ENCODE measurements at places on chromosomes 6 and 20. TPM values are rescaled to one million over a fixed set of nuclear protein-coding genes. Genes with fewer than 3 reads are reported as not detected.

- no peak overlapping the region for H3K27ac ChIP-seq
- H3K4me3 ChIP-seq, result no peak overlapping the region
- no peaks in the 10 kb centered on the region for H3K4me1 ChIP-seq
- no peaks in the 10 kb centered on the region for H3K36me3 ChIP-seq
- H3K27me3 ChIP-seq, result no peaks in the 10 kb centered on the region
- no peak for DNase-seq
These were observed 370.3 kb downstream of the CD109 start for GRCh38 chr6:74066168-74066871.

Gene RAB23
- total RNA-seq, result 10.0 TPM

- no peak for DNase-seq
- no peak overlapping the region for H3K27ac ChIP-seq
- H3K4me1 ChIP-seq, result peaks cover 30% of the 10 kb centered on the region
- no peak overlapping the region for H3K4me3 ChIP-seq
- H3K27me3 ChIP-seq, result no peaks in the 10 kb centered on the region
- H3K36me3 ChIP-seq, result no peaks in the 10 kb centered on the region
These were observed 134.2 kb downstream of the PLCB4 start for GRCh38 chr20:9203081-9203447.

GRCh38 chr6:29816030-29816429 is 11.6 kb upstream of the HLA-G start:
- H3K36me3 ChIP-seq, result no peaks in the 10 kb centered on the region
- no peak for DNase-seq
- no peaks in the 10 kb centered on the region for H3K4me1 ChIP-seq

GRCh38 chr6:87767478-87767877 is 65.4 kb upstream of the AKIRIN2 start:
- no peak overlapping the region for H3K27ac ChIP-seq
- H3K27me3 ChIP-seq, result no peaks in the 10 kb centered on the region
- no peaks in the 10 kb centered on the region for H3K36me3 ChIP-seq

- no peaks in the 10 kb centered on the region for H3K27me3 ChIP-seq
- no peaks in the 10 kb centered on the region for H3K36me3 ChIP-seq
- no peak overlapping the region for H3K27ac ChIP-seq
- H3K4me1 ChIP-seq, result peaks cover 31% of the 10 kb centered on the region
- H3K4me3 ChIP-seq, result no peak overlapping the region
- DNase-seq, result no peak
These were observed 11.3 kb upstream of the PTGIS start for GRCh38 chr20:49579195-49579594.

All from right atrium auricular region (tissue), 2 donors.